ENCODE measurements at places on chromosomes 3 and 15. TPM values are rescaled to one million over a fixed set of nuclear protein-coding genes. Genes with fewer than 3 reads are reported as not detected.

DNA sequence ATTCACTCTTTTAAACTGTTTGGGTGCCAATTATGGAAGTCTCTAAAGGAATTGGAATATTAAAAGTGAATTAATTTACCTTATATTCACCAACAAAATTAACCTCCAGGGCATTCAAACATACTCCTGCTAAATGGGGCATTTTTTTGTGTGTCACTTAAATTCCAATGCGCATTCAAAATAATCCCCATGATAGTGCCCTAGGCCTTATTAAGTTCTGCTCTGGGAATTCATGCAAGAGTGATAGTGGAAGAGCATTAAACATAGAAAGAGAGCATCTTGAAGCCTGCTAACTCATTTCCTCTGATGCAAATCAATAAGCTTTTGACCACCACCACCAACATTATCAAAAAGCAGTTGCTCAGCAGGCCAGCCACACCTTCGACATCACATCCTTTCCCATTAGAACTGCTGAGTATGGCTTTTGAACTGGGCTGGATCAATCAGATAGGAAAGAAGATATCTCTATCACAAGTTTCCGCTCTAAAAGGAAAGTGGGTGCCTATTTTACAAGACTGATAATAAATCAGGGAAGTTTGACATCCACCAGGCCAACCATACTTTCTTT is 156.7 kb downstream of the TMCO5A start:
- peaks cover 46% of the 10 kb centered on the region for H3K27me3 ChIP-seq
- no peak for DNase-seq
- no peak overlapping the region for H3K4me3 ChIP-seq
- no peaks in the 10 kb centered on the region for H3K4me1 ChIP-seq

DNA sequence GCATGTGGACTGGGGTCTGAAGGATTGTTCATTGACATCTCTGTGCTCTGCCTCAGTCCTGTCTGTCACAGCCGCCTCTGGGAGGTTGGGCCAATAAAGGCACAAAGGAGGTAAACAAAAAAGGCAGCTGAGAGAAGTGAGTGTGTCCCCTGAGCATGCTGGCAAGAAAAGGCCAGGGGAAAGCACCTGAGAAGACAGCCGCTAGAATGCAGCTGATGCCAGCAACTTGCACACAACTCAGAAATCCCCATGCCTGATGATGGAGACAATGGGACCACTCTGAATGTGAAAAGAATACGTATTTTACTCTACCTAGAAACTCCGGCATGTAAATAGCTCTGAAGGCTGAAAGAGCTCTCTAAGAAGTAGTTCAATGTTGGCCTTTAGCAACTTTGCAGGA is 118.7 kb downstream of the KCNH8 start:
- no peak overlapping the region for H3K27ac ChIP-seq
- H3K27me3 ChIP-seq, result no peaks in the 10 kb centered on the region
- H3K4me3 ChIP-seq, result no peak overlapping the region
- no peaks in the 10 kb centered on the region for H3K36me3 ChIP-seq
- H3K4me1 ChIP-seq, result no peaks in the 10 kb centered on the region
- no peak for DNase-seq

DNA sequence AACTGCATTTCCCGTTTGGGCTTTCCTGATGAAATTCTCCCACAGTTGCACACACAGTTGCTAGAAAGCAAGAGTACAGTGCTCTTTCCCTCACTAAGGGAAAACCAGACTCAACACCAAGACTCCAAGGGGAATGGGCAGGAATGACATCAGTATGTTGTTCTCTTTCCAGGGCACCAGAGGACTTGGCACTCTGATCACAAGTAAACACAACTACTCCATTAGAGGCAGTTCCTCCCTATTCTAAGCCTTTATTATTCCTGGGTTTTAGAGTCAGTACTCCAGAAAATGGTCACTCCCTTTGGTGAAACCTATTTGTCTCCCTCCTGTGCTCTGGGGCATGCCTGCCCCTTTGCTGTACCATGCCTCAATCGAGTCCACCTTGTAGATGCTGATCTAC is 52.3 kb upstream of the VGLL4 start:
- no peak overlapping the region for H3K4me3 ChIP-seq
- H3K4me1 ChIP-seq, result no peaks in the 10 kb centered on the region
- H3K27me3 ChIP-seq, result no peaks in the 10 kb centered on the region

GRCh38 chr15:57500979-57501576 is 90.6 kb upstream of the MYZAP start:
- no peaks in the 10 kb centered on the region for H3K4me1 ChIP-seq
- DNase-seq, result no peak
- H3K27me3 ChIP-seq, result no peaks in the 10 kb centered on the region

DNA sequence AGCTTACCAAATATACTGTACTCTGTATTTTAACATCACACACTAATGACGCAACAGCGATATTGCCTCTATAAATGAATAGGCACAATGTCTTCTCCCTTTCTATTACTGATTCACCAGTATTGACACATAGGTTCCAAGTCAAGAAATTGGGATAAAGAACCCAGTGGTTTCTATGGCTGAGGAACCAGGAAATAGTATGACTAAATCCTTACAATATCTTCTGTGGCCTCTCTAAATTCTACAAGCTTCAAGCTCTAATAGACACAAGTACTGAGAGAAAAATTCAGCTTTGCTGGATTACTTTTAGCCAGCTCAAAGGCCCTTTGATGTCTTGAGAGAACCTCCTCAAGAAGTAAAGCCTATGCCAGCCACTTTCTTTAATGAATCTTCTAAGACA is 162.5 kb downstream of the DPH6 start:
- no peaks in the 10 kb centered on the region for H3K4me1 ChIP-seq
- H3K36me3 ChIP-seq, result peaks cover under 1% of the 10 kb centered on the region
- no peak overlapping the region for H3K4me3 ChIP-seq
- no peak for DNase-seq
- H3K27me3 ChIP-seq, result no peaks in the 10 kb centered on the region

GRCh38 chr3:181442066-181442465 is 269.7 kb upstream of the SOX2 start:
- H3K27ac ChIP-seq, result no peak overlapping the region
- no peaks in the 10 kb centered on the region for H3K27me3 ChIP-seq
- H3K36me3 ChIP-seq, result no peaks in the 10 kb centered on the region

- no peak overlapping the region for H3K4me3 ChIP-seq
- peaks cover 16% of the 10 kb centered on the region for H3K27me3 ChIP-seq
- no peaks in the 10 kb centered on the region for H3K36me3 ChIP-seq
- no peak overlapping the region for H3K27ac ChIP-seq
- no peak for DNase-seq
- H3K4me1 ChIP-seq, result no peaks in the 10 kb centered on the region
Observed at GRCh38 chr3:37800022-37800551, 61.6 kb upstream of the CTDSPL start.

DNA sequence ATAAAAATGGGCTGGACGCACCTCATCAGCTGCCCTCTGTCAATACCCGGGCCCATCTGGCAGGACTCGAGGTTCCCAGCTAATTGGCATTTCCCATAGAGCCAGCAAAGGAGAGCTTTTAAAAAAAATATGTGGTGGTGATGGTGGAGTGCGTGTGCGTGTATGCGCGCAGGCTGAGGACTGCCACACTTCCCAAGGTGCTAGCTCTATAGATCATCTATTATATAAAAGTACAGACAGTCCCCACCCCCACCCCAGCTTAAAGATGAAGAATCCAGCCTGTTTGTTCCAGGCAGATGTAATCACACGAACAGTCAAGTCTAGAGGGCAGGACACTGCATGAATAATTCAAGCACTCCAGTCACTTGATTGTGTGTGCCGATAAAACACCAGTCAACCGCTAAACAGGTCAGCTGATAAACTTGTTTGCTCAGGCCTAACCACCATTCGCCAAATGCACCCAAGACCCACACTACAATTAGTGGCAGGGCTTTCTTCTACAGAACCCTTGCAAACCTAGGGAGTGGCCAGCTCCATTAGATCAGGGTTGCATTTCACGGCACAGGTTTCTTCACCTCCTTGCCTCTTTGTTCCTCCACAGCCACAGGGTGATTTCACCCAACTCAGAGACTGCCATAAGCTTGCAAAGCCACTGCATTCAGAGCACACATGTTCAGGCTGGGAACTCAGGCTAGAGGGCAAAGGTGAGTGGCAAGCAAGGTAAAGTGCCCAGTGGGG is 5.8 kb downstream of the TLE3 start:
- H3K27ac ChIP-seq, result peak overlapping the region; percentile 74
- H3K4me3 ChIP-seq, result peak overlapping the region; percentile 15
- H3K4me1 ChIP-seq, result peaks cover 76% of the 10 kb centered on the region

DNA sequence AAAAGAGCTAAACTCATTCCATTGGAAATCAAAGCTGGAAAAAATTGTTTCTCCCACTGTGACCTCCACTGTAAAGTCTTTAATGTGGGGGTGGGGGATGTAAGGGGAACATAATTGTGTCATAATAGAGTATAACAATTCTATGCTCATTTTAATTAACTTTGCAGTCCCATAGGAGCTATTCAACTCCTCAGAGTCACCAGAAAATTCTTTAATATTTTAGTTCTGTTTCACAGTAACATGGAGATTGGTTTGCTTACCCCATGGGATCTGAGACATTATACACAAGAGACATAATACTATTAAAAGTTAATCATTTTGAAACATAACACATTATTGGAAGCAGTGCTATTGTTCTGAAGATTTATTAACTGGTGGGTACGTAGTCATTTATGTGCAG is 765.9 kb upstream of the GRM7 start:
- no peak for DNase-seq
- H3K36me3 ChIP-seq, result no peaks in the 10 kb centered on the region
- no peak overlapping the region for H3K4me3 ChIP-seq
- H3K27ac ChIP-seq, result no peak overlapping the region
- no peaks in the 10 kb centered on the region for H3K4me1 ChIP-seq

DNA sequence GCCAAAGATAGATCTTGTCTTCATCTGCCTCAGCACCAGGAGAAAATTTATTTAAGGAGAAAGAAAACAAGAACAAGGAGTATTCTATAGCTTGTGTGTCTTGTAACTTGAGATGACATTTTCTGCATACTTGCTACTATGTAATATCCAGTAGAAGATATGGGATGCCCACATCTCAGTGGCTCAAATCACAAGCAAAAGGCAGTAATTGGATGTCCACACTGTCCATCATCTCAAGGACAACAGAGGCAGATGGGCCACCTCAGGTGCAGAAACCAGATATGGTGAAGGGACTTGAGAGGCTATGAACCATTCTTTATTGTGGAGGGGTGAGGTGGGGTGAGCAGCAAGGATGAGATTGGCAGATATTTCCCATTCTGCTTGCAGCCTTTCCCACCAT is 309.0 kb downstream of the GBE1 start:
- no peak overlapping the region for H3K27ac ChIP-seq
- no peaks in the 10 kb centered on the region for H3K27me3 ChIP-seq
- no peaks in the 10 kb centered on the region for H3K36me3 ChIP-seq
- DNase-seq, result no peak

GRCh38 chr15:67148196-67148701 is 82.8 kb downstream of the SMAD3 start:
- H3K4me1 ChIP-seq, result peaks cover 82% of the 10 kb centered on the region
- no peak overlapping the region for H3K4me3 ChIP-seq
- H3K27ac ChIP-seq, result no peak overlapping the region
- no peak for DNase-seq
- no peaks in the 10 kb centered on the region for H3K27me3 ChIP-seq

Gene PAQR9
- total RNA-seq, result not detected

Gene PLA2G4D
- not detected for total RNA-seq

Gene MEX3B
- 0.64 TPM for total RNA-seq

Gene ZNF35
- total RNA-seq, result 4.8 TPM

Gene REC114
- total RNA-seq, result not detected

Gene TMEM207
- total RNA-seq, result not detected

Data from activated CD8-positive, alpha-beta memory T cell treated with anti-CD3 and anti-CD28 coated beads, Interleukin-2, amount 10 ng/mL, durations not matched to agents 7 days and 5 days (primary cell).